Adipocyte (in vitro differentiated cells): ENCODE measurements at places on chromosomes 3 and 15.
A peak's percentile ranks its signal among the peaks of the same experiment; 100 is the strongest.

GRCh38 chr3:33355611-33356010, 78.4 kb downstream of the FBXL2 start:
- no peak for DNase-seq

DNA sequence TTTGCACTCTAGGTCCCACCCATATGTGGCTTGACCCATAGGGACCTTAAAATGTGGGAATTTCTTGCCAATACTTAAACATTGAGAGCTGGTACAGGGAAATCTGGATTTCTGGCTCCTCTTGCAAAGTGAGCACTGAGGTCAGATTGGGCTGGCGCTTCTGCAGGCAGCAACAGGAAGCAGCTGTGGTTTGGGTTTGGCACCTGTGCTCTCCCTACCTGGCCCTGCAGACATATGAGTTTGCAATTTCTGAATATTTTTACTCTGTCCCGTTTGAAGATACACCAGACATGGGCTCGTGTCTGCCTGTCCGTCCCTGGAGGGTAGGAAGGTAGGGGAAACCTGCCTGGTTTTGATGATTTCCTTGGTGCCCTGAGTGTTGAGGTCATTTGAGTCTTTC, 74.8 kb upstream of the SEC13 start:
- no peak for DNase-seq

DNA sequence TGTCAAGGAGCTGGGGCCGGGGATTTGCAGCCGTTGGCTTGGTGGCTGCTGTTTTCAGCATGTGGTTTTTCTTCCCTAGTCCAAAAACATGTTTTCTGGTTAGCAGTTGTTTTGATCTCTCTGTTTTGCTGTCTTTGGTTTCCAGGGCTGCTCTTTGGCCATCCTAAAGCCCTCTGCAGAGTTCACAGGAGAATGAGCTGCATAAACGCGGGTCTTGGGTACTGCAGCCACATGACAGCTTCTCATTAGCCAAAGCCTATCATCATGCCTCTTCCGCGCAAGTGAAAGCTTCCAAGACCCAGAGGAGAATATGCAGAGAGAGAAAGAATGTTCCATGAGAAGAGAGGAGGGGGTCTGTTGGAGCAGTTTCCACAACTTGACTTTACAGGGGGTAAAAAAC, 138.5 kb downstream of the NTRK3 start:
- DNase-seq, result no peak

DNA sequence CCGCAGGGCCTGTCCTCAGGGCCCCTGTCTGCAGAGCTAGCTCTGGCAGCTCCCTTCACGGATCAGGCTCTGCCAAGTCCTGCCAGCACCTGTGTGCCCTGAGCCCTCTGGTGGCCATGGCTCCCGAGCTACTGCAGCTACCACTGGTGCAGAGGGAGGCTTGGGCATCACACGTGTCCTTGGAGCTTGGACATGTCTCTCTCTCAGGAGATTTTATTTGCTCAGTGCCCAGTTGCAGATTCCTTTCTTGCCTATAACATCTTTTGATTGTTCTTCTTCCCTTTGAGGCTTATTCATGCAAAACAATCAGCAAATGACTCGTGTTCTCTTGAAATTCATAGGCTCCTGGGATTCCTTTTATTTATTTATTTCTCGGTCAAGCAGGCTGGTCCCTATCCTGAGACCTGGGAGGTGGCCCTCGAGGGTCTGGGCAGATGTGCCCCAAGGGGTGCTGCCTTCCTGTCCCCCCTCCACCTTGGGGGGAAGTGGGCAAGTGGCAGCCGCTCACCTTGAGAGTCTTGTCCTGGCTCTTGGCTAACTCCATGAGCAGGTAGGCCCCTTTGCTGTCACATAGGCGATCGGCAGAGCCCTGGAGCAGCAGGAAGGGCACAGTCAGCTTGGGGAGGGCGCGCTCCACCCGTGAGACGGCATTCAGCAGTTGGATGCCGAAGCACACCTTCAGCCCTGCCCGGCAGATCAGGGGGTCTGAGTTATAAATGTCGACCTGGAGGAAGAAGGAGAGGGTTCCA, 21.9 kb downstream of the ABTB1 start:
- DNase-seq, result peak; percentile 21

- DNase-seq, result peak; percentile 50
Measured at GRCh38 chr3:144900366-144900765, 928.7 kb downstream of the DIPK2A start.

- no peak for DNase-seq
Measured at GRCh38 chr3:98209244-98209643, 42.7 kb downstream of the OR5H15 start.

GRCh38 chr3:38255627-38256026, 10.0 kb upstream of the SLC22A13 start:
- DNase-seq, result no peak
